ENCODE measurements at places on chromosomes 16 and 17.

DNA sequence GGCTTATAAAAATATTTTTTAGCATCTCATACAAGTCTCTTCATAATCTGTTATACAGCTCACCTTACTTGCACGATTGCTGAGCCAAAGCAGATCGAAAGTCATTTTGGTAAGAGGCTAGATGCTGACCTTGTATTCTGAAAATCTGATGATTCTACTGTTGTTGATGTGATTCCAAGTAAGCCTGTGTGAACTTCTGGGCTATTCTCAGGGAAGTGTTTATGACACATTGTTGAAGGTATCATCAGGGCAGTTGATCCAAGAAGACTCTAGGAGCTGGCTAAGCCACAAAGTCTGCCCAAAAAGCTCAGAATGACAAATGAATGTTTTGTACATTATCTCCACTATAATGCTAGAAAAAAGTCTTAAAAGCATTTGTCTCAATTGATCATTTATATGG is 16.0 kb downstream of the OMG start:
- DNase-seq = no peak

DNA sequence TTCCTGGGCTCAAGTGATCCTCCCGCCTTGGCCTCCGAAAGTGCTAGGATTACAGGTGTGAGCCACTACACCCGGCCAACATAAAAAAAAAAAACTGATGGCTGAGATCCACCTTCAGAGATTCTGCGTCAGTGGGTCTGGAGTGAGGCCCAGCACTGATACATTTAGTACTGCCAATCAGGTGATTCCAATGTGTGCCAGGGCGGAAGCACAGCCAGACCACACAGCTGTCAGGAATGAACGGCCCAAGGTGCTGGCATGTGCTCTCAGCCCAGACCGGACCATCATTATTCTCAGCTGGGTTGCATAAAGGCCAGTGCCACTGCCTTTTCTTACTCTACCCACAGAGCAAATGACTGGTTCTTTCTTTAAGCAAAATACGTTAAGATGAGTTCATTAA is 1.2 kb upstream of the BCO1 start:
- no peak for DNase-seq

- DNase-seq = no peak
These were observed 46.8 kb downstream of the HIC1 start for GRCh38 chr17:2101448-2102257.

DNA sequence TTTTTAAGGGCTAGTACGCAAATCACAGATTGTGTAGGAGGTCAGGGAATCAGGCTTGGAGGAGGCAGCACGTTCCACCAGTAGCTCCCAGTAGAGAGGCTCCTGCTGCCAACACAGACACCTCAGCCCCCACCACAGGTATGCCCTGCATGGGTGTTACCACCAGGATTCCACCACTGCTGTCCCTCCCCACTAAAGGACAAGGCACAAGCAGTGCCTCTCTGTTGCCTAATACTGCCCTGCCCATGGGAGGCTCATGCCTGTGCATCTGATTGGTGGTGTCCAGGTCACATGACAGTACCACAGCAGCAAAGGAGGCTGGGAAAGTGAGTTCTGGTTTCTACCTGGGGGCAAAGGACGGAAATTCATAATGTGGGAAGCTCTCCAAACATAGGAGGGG is 33.6 kb upstream of the CACNG4 start:
- no peak for DNase-seq

GRCh38 chr16:86928523-86929011 is 350.2 kb downstream of the FOXL1 start:
- DNase-seq = no peak

DNA sequence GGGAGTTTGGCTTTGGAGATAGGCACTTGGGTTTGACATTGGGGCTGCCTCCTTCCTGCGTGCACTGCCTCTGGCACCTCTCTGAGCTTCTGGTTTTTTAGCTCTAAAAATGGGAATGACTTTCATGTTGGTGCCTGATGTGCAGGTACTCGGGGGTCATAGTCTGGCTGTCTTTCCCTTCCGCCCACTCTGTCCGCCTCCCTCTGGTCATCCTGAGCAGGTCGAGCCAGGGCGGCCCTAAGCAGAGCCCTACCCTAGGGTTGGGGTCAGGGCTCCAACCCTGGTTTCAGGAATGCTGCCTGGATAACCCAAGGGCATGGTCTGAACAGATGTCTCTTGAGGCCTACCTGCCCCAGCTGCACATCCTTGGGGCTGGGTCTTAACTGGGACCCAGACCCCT is 64.8 kb downstream of the CMIP start:
- DNase-seq = no peak

- no peak for DNase-seq
These were observed 25.7 kb downstream of the PLCD3 start for GRCh38 chr17:45106582-45106981.
